H54 (cell line): ENCODE measurements at places on chromosomes 7 and 10.

DNA sequence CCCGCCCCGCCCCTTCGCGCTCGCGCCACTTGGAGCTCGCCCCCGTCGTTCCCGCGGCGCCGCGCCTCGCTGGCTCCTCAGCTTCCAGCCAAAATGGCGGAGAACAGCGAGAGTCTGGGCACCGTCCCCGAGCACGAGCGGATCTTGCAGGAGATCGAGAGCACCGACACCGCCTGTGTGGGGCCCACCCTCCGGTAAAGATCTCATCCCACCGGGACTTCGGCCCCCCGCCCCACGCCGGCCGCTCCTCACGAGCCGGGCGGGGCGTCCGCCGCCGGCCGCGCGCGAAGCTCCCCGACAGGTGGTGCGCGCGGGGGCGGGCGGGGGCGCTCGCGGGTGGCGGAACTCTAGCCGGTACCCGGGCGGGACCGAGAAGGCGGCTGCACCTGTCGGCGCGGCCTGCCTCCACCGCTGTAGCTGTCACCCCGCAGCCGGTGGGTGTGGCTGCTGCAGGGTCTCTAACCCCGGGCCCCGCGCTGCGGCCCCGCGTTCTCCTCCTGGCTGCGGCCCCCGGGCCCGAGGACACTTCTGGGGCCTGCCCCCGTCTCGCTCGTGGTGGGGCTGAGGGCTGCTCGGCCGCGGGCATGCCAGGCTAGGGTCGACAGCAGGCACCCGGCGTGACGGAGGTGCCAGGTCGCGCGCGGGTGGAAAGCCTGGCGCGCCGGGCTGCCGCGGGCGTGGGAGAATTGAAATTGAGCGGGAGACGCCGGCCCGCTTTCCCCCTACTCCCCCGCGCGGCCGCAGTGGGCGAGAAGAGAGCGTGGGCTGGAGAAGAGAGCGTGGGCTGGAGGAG, at the start of gene EXOC6:
Gene EXOC6 (plus strand): TSS at position 80 of the 793 bp plus-strand sequence. CDS start 14 bp downstream, at position 94.
- DNase-seq: peak; percentile 86

GRCh38 chr7:158941821-158942605, 85.7 kb downstream of the DYNC2I1 start:
- DNase-seq: no peak

- DNase-seq: no peak
Observed at GRCh38 chr10:102900006-102900405, 18.1 kb upstream of the CNNM2 start.

DNA sequence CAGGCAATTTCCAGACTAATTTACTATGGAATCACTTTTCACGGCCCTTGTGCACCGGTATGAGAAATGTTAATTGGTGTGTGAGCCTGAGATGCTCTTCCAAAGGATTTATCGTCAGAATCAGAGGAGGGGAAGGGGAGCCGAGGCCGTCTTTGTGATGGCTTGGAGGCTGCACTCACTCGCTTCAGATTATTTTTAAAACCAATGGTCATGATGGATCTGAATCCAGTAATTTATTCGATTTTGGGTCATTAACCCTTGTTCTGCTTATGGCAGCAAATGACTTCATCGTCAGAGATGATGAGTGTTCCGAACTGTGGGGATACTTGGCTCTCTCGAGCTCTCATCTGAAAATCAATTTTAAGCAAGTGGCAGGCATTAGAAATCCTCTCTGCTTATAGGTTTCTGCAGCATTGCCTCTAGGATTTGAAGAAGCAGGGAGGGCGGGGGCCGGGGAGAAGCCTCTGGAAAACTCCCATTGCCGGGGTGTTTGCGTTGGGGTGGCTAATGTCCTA, 576.3 kb downstream of the LRMDA start:
- DNase-seq: no peak

DNA sequence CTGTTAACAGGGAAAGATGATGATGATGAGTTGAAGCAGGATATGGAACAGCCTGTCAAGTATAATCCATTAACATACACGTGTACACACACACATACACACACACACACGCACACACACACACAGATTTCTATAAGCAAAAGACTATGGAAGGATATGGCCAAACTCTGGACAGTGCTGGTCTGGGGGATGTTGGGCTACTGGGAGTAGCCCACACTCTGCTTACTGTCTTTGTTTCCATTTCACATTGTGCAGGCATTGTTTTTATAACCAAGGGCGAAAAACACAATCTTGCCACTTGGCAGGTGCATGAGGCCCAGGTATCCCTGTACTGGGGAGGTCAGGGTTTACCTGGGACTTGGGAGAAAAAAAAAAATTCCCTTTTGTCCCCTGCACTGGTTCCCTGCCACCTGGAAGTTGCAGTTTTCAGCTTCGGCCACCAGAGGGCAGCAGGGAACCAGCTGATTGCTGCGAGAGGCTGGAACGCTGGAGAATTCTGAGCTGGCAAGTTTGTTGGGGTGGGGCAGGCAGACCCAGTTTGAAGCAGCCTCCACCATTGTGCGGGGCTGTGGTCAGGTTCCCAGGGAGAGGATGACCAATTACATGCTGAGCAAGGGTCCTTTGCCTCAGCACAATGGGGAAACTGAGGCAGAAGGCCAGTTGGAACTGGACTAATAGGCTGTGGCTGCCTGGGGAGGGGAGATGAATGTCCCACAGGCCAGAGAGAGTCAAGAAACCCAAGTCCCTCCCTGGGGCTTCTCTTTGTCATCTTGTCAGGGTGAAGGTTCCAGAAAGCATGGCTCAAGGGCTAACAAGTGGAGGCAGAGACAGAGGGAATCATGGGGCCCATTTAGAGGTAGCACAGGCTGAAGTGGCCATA, 27.3 kb downstream of the PPIF start:
- peak; percentile 92 for DNase-seq

DNA sequence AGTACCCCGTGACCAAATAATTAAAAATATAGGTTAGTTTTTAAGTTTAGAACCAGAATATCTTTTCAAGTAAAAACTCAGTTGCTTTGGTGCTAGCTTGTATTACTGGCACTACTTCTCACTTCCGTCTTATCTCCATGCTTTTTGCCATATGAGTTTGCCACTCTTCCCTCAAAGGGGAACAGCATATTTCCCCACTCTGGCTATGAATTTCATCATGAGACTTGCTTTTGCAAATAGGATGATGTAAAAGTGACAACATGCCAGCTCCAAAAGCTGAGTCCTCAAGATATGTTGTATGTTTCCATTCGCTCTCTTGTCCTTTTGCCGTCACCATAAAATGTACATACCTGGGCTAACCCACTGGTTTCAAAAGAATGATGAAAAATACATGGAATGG, 178.1 kb upstream of the SEMA3A start:
- DNase-seq: no peak

GRCh38 chr10:2476218-2476811, 591.0 kb upstream of the PFKP start:
- DNase-seq: no peak

DNA sequence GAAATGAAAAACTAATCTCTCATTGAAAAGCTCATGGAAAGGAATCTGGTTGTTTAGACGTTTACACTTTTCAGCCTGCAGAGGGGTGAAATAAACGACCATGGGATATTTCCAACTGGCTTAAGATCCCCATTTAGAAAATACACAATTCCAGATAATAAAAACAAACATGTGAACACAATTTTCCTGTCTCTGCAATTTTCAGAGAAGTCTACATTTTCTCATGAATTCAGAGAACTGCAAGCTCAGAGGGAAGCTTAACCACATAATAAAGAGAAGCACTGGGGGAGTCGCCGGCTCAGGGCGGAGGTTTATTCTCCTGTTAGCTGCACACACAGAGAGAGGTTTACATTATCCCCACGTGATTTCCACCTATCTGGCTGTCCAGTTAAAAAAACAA, 215.2 kb downstream of the FANK1 start:
- no peak for DNase-seq

DNA sequence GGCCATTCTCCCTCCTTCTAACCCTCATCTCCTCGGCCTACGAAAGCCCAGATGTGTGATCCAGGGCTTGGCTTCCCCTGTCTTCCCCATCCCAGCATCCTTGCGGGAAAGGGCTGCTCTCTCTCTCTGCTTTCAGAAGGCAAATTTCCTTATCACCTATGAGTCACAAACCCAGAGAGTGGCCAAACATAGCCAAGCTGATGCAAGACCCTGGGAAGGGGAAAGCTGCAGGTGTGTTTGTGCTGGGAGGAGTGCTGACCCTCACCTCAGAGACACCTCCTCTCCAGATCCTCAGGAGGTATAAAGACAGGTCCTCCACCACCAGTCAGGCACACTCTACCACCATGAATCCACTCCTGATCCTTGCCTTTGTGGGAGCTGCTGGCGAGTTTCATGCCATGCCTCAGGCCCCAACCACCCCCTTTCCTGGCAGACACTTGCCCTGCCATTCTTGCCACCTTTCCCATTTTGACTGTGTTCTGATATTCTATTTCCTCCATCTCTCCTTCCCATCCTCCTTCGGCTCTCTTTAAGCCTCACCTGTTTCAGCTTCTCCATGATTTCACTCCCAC, 10.6 kb upstream of the PRSS2 start:
- DNase-seq: no peak
